ENCODE measurements at places on chromosomes 5 and 9. TPM values are rescaled to one million over a fixed set of nuclear protein-coding genes. Genes with fewer than 3 reads are reported as not detected.

The FOXI1 gene
- 0.44 TPM for total RNA-seq

The PITX1 gene
- total RNA-seq = 41.5 TPM

The SPATA31A3 gene
- not detected for total RNA-seq

The SPATA6L gene
- total RNA-seq = 0.13 TPM

The PCDHGB5 gene
- total RNA-seq = 0.87 TPM

The CDH9 gene
- 0.10 TPM for total RNA-seq

The PCDHGA3 gene
- total RNA-seq = not detected

The RNF224 gene
- 0.15 TPM for total RNA-seq

The IFNK gene
- total RNA-seq = not detected

The IRX2 gene
- total RNA-seq = 0.10 TPM

The TXNDC8 gene
- not detected for total RNA-seq

The UNC5A gene
- 0.13 TPM for total RNA-seq

The OTULINL gene
- total RNA-seq = 1.8 TPM

The GRK6 gene
- total RNA-seq = 56.1 TPM

The ADAMTSL1 gene
- total RNA-seq = not detected

The PKD2L2 gene
- not detected for total RNA-seq

The AGXT2 gene
- total RNA-seq = not detected

The ORM2 gene
- 0.77 TPM for total RNA-seq

The DCTN3 gene
- total RNA-seq = 110 TPM

The ADAMTSL2 gene
- total RNA-seq = 0.10 TPM

The DRD1 gene
- total RNA-seq = 1.0 TPM

The CNTLN gene
- total RNA-seq = not detected

The STXBP1 gene
- 67.5 TPM for total RNA-seq

The IL13 gene
- not detected for total RNA-seq

The TSSK1B gene
- not detected for total RNA-seq

The ARID3C gene
- total RNA-seq = 0.33 TPM

The LRRTM2 gene
- not detected for total RNA-seq

The ANKRD33B gene
- total RNA-seq = 19.1 TPM

The ARL14EPL gene
- total RNA-seq = not detected

The LRRC70 gene
- total RNA-seq = 0.13 TPM

The ZFP37 gene
- total RNA-seq = 1.1 TPM

The LEAP2 gene
- 1.4 TPM for total RNA-seq

The CDX1 gene
- total RNA-seq = not detected

The ENDOG gene
- total RNA-seq = 39.9 TPM

The APBA1 gene
- total RNA-seq = 0.05 TPM

The DMRT3 gene
- not detected for total RNA-seq

The FAM153A gene
- not detected for total RNA-seq

The SLCO6A1 gene
- total RNA-seq = not detected

The GLDC gene
- 4.0 TPM for total RNA-seq

Measured in Panc1 (cell line).